ENCODE measurements at places on chromosomes 6 and 20.

DNA sequence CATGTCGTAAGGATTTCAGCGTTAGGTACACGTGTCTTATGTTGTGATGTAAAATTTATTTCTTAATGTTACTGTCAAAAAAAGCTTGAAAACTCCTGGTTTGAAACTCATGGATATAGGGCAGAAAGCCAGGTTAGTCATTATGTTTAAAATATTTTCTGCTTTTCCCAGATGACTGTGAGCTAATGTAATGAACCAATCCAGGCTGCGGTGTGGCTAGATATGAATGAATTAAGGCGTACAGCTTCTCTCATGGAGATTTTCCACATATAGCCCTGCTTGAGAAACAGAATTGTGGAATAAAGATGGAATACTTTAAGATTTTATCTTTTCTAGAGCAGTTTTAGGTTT is 80.3 kb upstream of the STMND1 start:
- no peaks in the 10 kb centered on the region for H3K4me1 ChIP-seq
- H3K4me3 ChIP-seq = no peak overlapping the region
- no peaks in the 10 kb centered on the region for H3K27me3 ChIP-seq
- no peak overlapping the region for H3K27ac ChIP-seq
- no peak for DNase-seq

- no peaks in the 10 kb centered on the region for H3K36me3 ChIP-seq
- no peaks in the 10 kb centered on the region for H3K27me3 ChIP-seq
- H3K4me3 ChIP-seq = no peak overlapping the region
- no peak overlapping the region for H3K27ac ChIP-seq
- H3K4me1 ChIP-seq = no peaks in the 10 kb centered on the region
Measured at GRCh38 chr6:106939848-106940247, 34.7 kb downstream of the CD24 start.

DNA sequence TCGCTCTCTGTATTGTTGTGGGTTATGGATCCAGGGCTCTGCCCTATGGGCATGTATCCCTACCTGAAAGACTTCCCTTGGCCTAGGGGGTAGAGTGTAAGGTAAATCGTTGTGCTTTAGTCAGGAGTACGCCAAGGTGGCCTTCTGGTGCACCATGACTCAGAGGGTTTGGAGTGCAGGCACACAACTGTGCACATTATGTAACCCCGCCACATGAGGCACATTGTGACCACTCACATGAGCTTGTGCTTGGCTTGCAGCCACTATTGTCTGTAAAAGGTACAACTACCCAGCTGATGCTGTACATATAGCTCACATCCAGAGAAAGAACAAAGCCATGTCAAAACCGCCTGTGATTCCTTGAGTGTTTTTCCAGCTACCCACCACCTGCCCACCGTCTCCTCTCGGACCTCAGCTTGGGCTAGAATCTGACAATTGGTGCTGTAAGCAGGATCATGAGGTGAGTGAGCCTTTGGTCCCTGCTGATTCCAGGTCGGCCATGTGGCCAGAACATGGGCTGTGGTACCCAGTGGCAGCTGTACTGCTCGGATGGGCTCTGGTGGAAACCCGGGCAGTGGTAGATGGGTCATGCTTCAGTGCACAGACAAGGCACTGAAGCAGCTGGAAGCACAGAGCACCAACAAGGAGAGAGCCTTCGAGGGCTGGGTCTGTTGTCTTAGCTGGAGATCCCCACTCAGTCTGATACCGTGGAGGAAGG is 33.8 kb downstream of the HDDC2 start:
- peaks cover 17% of the 10 kb centered on the region for H3K36me3 ChIP-seq
- H3K4me3 ChIP-seq = no peak overlapping the region
- no peaks in the 10 kb centered on the region for H3K4me1 ChIP-seq
- no peak overlapping the region for H3K27ac ChIP-seq

DNA sequence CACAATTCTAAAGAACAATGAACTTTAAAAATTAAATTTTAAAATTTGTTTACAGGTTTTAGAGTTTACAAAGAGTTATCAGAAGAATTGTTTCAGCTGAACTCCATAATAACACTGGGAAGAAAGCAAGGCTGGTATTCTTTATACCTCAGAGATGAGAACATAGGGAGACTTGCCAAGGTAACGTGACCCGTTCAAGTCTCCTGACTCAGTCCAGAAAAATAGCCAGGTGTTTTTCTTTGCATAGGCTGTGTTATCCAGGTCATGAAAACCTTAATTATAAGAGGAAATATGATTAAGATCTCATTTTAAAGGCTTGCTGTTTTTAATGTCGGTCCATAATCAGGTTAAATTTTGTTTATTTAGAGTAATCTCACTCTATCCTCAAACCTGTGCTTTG is 8.5 kb upstream of the C6orf141 start:
- H3K27ac ChIP-seq = no peak overlapping the region
- no peaks in the 10 kb centered on the region for H3K4me1 ChIP-seq
- H3K27me3 ChIP-seq = no peaks in the 10 kb centered on the region
- no peaks in the 10 kb centered on the region for H3K36me3 ChIP-seq
- H3K4me3 ChIP-seq = no peak overlapping the region

DNA sequence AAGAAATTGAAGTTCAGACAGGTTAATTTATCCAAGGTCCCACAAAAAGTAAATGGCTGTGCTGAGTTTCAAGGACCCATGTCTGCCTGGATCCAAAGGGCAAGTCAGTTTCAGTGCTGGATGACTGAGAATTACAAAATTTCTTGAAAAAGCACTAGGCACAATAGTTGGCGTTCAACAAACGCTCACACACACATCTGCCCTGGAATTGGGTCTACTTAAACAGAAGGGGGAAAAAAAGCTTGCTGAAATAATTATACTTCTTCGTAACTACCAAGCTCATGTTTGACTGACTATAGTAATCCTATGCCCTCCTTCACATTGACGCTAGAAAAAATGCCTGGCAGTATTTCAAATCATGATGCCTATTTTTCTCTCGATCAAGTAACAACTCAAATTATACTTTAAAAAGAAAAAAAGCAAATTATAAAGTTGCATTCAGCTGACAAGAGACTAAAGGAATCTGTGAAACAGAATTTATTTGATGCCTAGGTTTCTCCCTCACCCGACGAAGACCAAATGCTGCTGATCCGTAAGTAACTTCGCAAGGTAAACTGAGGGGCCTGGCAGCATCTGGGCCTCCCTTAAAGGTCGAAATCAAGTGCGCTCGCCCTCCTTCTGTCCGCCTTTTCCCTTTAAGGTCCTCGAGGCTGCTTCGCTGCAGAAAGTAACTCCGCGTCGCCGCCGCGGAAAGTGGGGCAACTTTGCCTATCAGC is 650 bp upstream of the CD2AP start:
- peaks cover 16% of the 10 kb centered on the region for H3K4me1 ChIP-seq
- H3K27me3 ChIP-seq = no peaks in the 10 kb centered on the region
- peak overlapping the region; percentile 97 for H3K27ac ChIP-seq
- no peak for DNase-seq
- H3K36me3 ChIP-seq = no peaks in the 10 kb centered on the region

DNA sequence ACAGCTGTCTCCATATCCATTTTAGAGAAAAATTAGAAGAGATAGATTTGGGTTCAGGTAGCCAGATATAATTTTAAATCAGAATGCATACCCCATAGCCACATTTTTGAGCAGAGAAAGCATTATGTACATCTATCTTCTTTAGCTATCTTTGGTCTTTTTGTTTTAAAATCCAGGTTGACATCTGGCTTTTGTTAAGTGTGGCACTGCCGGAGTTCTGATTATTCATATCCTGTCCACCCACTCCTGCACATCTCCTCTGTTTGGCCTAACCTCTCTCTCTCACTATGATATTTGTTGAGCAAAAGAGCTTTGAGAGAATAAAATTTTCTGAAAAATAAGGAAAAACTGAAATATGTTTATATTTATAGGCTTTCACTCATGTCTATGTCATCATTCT is 189.7 kb downstream of the PACRG start:
- H3K4me3 ChIP-seq = no peak overlapping the region
- no peak for DNase-seq
- H3K27me3 ChIP-seq = no peaks in the 10 kb centered on the region
- no peaks in the 10 kb centered on the region for H3K36me3 ChIP-seq
- no peak overlapping the region for H3K27ac ChIP-seq
